ENCODE measurements at places on chromosomes 2 and 18.

DNA sequence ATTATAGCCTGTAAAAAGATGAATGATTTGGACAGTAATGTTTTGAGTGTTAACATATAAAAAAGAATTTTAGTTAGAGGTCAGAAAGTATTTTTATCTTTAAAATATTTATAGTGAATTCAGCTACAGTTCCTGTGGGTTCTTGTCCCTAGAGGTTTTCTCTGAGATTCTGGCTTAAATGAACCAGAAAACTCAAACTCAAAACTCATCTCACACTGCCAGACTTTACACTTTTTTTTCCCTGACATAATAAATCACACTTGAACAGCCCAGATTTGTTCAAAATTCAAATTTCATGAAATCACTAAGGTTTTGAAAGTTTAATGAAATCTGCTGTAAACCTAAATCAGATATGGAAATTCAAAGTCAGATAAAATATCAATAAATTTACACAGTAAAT, 92.3 kb downstream of the KCNH7 start:
- no peak for DNase-seq

GRCh38 chr2:12048550-12048949, 302.1 kb downstream of the LPIN1 start:
- no peak for DNase-seq

DNA sequence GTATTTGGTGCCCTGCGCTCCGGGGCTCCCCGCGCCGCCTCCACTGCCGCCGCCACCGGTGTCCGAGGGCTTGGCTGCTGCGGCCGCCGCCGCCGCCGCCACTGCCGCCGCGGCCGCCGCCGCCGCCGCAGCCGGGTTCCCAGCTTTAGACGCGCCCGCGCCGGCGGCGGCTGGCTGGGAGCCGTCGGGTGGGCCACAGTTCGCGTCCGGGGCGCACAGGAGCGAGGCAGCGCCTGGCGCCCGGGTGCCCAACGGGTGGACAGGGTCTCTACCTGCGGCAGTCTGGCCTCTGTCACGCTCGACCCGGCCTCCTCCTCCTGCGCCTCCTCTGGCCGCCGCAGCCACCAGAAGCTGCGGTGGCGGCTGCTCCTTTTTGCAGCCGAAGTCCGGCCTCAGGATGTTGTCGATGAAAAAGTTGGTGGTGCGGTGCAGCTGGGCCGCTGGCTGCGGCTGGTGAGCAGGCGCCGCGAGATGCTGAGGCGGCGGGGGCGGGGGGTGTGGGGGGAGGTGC, 951 bp downstream of the EN1 start:
- DNase-seq, result no peak

GRCh38 chr2:95353055-95353575, 49.4 kb upstream of the FAHD2A start:
- peak; percentile 73 for DNase-seq

GRCh38 chr18:57864615-57865121, 61.6 kb upstream of the ATP8B1 start:
- no peak for DNase-seq

GRCh38 chr2:48122166-48122565, 215.9 kb upstream of the FBXO11 start:
- DNase-seq, result no peak

DNA sequence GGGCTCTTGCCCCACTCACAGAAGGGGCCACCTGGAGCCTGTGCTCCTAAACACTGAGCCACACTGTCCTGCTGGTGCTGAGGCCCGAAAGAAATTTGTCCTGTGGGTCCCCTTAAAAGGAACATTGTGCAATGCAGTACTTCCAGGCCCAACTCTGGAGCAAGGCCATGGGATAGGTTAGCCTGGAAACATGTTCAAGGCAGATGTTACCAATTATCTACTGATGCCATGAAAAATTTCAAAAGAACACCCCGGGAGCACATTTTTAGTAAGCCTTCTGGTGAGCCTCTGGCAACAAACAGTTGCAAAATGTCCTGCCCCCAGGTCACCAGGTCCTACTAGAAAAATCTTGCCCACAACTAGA, 12.3 kb upstream of the PTMA start:
- DNase-seq, result no peak

GRCh38 chr2:11562476-11562875, 28.6 kb downstream of the GREB1 start:
- no peak for DNase-seq

- no peak for DNase-seq
Observed at GRCh38 chr18:22791310-22791610, 141.9 kb upstream of the RBBP8 start.

GRCh38 chr2:188050726-188051125, 240.9 kb upstream of the GULP1 start:
- DNase-seq, result no peak

DNA sequence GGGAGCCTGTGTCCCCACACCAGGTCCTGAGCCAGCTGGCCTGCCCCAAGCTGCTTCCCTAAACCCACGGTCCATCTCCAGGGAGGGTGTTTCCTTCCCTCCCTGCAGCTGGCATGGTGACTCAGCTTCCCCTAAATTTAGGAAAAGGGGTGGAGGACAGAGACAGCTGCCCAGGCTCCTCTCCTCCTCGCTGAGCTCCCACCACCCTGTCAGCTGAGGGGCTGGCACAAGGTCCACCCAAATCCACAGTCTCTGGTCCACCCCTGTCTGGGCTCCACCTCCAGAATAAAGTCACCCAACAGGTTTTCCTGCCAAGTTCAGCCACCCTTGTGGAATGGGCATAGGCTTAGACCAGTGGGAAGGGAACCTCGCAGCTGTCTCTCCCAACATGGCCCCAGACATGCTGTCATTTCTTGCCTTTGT, 156.5 kb downstream of the TNS1 start:
- DNase-seq, result peak; percentile 10

DNA sequence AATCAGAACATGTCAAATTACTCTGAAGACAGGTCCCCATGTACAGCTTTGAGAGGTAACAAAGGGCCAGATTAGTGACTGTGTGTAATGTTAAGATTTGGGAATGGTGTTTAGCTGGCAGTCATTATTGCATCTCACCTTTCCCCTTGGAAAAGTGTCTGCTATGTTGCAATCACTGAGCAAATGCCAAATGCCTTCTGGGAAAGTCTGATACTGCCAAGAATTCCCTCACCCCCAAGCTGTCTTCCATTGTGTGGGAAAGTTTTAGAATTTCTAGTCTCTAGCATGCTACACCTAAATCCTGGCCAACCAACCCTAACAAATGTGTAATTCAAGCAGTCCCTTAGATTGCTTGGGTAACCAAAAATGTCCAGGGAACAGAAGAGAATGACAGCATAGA, 13.6 kb upstream of the PELI1 start:
- no peak for DNase-seq

DNA sequence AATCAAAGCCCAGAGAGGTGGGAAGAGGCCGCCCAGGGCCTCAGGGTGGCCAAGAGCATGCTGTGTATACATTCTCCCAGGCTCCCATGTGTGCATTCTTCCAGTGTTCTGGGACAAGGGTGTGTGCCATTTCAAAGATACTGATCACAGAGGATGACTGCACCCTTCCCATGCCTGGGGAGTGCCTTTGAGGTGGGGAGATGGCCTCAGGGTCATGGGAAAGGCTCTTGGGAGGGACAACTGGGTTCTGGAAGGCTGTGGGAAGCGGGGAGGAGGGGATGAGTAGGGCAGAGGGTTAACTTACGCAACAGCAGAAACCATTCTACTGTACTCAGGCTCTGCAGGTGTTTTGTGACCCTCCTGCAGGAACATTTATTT, 40.9 kb downstream of the KLHL29 start:
- no peak for DNase-seq

DNA sequence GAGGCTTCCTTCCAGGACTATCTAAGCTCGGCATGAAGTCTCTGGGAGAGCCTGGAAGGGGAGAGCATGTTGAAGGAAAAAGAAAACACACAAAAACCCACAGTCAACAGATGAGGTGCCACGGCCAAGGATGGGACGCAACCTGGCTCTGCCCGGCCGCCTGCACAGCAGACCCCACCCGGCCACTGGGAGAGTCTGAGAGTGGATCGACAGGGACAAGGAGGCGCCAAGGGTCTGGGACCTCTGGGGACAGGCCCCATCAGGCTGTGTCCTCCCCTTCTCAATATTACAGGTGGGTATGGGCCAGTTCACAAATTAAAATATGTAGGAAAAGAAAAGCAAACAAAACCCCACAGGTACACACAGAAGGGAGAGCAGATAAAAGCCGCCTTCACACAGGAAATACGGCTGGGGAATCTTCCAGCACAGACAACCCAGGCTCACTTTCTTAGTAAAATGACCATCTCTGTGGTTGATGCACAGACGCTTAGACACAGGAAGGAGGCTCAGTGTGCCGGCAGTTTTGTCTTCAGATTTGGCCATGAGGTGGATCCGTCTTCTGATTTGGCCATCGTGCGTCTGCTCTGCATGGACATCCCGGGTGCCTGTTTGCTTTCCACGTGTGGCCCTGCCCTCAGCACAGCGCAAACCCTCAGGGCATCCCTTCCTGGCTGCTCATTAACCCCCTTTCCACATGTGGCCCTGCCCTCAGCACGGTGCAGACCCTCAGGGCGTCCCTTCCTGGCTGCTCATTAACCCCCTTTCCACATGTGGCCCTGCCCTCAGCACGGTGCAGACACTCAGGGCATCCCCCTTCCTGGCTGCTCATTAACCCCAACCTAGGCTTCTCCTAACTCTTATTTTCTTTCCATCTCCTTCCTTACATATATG, 138.4 kb downstream of the EIPR1 start:
- DNase-seq, result no peak

DNA sequence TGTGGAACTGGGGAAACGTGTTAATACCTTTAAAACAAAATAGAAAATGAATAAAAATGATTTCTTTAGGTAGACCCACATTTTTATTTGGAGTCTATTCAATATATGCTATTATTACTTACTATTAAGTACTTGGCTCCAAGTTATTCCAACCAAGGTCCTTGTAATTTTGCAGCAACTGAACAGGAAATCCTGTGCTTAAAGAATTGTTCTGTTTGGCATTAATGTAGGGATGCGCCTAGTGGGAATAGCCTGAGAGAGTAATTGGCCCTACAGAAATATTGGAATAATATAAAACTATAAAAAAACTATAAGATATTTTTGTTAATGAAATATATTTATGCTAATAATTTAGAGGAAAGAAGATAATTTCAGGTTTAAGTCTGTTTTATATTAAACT, 22.9 kb upstream of the ZSWIM2 start:
- no peak for DNase-seq

DNA sequence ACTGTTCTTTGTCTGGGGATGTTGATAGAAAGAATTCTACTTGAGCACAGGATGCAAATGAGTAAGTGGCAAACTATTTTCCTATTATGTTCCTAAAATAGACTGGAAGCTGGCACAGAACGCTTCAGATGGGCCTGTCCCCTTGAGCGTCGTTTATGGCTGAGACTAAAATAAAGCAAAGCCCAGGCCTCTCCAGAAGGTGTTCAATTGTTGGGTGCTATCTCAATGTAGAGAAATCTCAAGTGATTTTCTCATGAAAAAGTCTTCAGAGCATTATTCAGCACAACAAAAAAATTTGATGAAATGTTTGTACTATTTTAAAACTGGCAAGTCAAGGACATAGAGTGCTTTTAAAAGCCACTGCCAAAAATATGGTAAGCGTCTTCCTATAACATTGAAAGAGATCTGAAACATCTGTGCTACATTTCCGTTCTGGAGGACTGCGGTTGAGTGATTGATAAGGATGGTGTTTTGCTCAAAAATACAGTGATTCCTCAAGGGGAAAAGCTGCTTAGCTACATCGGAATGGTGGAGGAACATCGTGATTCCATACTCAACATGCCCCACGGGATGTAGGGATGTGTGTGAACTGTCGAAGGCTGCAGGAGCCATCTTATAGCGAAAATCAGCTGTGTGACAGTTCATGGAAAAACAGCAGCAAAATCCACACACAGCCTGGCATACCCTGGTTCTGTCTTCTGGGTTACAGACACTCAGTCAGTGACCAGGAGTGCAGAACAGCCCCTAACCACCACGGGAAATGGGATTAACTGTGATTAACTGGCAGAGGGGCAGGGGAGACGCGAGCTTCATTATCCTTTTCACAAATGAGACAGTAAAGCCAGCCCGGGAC, 10.4 kb upstream of the LRRFIP1 start:
- no peak for DNase-seq

DNA sequence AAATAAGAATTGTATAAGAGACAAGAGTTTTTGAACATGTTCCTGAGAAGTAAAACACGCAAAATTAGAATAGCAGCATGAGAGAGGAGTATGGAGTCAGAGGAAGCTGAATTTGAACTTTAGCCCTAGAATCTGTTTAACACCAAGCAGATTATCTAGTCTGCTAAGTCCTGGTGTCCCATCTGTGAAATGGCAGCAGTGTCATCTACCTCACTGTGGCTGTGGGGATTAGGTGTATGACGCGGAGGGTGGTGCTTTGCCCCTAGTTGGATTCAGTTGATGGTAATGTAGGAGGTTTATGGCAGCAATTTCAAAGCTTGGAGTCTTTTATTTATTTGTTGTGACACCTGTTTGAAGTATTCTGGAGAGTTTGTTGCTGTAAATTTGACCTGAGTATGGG, 79.2 kb downstream of the ZNF532 start:
- DNase-seq, result no peak

DNA sequence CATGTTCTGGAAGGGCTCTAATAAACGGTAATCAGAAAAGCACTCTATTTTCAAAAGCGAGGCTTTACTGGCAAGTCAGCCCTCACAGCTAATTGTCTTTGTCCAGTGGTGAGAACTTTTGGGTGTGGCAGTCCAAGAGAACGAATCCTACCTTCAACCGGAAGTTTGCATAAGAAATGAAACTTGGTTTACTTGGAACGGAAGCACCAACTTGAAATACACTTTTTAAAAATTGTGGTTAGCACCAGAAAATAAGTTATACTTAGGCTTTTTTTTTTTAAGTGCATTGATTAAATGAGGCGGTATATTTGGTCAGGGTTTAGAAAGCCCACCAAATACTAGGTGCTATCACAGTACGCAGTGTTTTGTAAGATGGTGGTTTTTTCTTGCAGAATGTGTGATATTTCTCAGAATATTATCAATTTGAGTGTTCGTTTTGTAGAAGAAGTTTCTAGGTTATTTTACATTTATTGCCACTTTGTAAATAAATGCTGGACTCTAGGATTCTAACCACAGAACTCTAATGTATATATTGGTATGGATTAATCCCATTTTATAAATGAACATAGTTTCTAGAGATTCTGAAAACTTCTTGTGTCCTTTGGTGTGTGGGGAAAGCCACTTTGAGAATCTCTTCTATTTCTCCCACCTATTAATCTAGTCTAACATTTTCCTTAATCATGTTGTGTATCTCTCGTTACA, 1.2 kb downstream of the MYL12A start:
- no peak for DNase-seq

- DNase-seq, result no peak
Observed at GRCh38 chr2:12715258-12716031, 1.3 kb upstream of the TRIB2 start.
